Activated CD4-positive, alpha-beta T cell treated with anti-CD3 and anti-CD28 coated beads, Interleukin-2, amount 10 ng/mL, durations not matched to agents 7 days and 5 days (primary cell): ENCODE measurements at places on chromosomes 5 and 9. TPM values are rescaled to one million over a fixed set of nuclear protein-coding genes. Genes with fewer than 3 reads are reported as not detected.

DNA sequence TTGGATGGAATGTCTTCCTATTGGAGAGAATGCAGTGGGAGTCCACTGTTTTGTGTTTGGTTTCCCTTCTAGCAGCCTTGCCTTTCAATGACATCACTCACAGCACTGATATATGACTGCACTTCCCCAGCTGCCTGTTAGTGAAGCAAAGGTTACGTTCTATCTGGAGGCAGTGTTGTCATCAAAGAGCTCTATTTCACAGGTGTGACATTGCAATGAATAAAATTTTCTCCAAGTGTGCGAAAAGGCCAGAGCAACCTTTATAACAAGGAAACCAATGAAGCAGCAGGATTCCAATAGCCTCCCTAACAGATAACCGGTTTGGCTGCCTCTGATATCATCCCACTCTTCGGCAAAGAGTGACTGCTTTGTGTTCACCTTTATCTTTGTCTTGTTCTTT is 523.5 kb upstream of the ZNF608 start:
- no peaks in the 10 kb centered on the region for H3K27me3 ChIP-seq
- H3K36me3 ChIP-seq = no peaks in the 10 kb centered on the region
- H3K4me1 ChIP-seq = no peaks in the 10 kb centered on the region

The RHOBTB3 gene
- 1.4 TPM for total RNA-seq

DNA sequence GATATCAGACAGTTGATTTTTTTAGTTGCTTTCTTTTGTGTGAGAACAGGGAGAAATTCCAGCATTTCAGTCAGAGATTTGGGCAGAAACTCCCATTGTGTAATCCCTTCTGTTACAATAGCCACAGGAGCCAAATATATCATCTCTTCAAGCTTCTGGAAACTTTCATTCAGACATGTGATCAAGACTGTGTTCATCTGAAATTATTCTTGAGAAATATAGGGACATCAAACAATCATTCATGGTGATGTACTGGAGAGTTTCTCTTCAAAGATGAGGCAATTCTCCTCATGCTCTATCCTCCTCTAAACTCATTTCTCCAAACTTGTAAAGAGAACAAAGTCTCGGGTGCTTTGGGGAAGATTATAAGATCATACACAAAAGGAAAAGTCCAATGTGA is 35.2 kb upstream of the CSNK1G3 start:
- no peak for DNase-seq
- no peaks in the 10 kb centered on the region for H3K4me1 ChIP-seq

The OR1B1 gene
- total RNA-seq = not detected

The LCN10 gene
- not detected for total RNA-seq

- H3K27ac ChIP-seq = no peak overlapping the region
- DNase-seq = no peak
- peaks cover 24% of the 10 kb centered on the region for H3K27me3 ChIP-seq
Measured at GRCh38 chr9:124499216-124499615, 8.0 kb downstream of the NR5A1 start.

GRCh38 chr9:81801190-81801589 is 111.8 kb upstream of the TLE1 start:
- no peaks in the 10 kb centered on the region for H3K27me3 ChIP-seq
- H3K36me3 ChIP-seq = no peaks in the 10 kb centered on the region
- no peak for DNase-seq

GRCh38 chr9:33041432-33042188 is 16.5 kb downstream of the DNAJA1 start:
- H3K27me3 ChIP-seq = no peaks in the 10 kb centered on the region
- H3K4me1 ChIP-seq = peaks cover 19% of the 10 kb centered on the region
- H3K4me3 ChIP-seq = no peak overlapping the region
- peaks cover 33% of the 10 kb centered on the region for H3K36me3 ChIP-seq
- no peak for DNase-seq

DNA sequence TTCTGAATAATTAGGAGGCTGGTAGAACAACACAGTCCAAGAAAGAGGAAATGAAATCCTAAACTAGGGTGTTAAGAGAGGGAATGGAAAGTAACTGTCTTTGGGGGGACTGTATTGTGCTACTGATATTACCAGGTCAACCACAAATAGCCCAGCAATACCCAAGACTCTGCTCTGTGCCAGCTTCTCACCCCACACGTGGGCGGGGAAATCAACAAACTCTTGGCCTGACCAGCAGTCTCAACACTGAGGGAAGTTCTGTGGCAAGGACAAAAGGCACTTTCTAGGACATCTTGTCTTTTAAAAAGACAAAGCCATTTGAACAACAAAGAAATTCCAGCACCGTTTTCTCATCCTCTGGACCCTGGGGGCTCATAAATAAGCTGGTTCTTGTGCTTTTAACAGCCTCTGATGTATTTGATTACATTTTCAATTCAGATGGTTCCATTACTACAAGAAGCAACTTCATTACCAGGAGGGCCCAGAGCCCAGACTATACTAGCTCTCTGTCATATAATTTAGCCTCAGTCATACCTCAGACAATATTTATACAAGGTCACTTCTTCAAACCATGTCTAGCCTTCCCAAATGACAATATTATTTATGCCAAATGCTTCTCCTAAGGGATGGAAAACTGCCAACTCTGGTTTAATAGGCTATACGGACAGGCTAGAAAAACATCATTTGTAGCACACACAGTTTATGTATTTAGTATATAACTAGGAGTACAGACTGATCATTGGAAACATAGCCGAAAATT is 297.8 kb downstream of the CWC27 start:
- no peak overlapping the region for H3K27ac ChIP-seq
- no peaks in the 10 kb centered on the region for H3K4me1 ChIP-seq
- no peaks in the 10 kb centered on the region for H3K36me3 ChIP-seq

DNA sequence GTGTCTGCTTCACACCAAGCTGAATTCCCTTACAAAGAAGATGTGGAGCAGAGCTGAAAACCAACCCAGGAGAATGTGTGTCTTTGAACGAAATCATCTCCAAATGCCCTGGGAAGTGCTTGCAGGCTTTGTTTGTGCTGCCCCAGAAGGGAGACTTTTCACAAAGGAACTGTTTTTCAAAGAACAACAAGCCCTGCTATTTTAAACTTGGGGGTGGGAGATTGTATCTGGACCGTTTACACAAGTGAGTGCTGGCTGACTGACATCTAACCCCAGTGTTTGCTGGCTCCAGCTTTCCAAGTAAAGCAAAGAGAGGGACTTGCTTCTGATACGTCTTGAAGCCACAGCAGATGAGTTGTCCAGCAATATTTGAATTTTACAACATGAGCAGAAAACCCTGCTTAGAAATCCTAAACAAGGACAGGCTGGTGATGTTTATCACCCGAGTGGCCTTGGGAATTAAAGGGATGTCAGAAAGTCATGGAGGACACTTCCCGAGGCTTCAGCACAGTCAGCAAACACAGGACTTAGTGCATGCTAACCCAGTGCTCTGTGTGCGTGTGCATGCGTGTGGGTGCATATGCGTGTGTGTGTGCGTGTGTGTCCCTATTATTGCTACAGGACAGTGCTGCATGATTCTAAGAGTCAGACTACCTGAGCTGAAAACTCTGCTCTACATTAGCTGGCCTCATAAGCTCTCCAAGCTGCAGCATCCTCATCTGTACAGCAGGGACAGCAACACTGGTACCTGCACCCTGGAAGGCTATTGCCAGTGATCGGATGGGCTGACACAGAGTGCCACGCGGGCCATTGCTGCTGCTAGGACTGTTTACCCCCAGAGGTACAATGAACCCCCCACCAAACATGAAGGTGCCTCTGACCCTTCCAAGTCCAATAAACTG is 1.4 kb downstream of the ADAMTS12 start:
- H3K27ac ChIP-seq = no peak overlapping the region
- no peak overlapping the region for H3K4me3 ChIP-seq
- H3K4me1 ChIP-seq = peaks cover 2% of the 10 kb centered on the region
- H3K36me3 ChIP-seq = no peaks in the 10 kb centered on the region
- peaks cover 57% of the 10 kb centered on the region for H3K27me3 ChIP-seq
